ENCODE measurements at places on chromosomes 7 and 10.

DNA sequence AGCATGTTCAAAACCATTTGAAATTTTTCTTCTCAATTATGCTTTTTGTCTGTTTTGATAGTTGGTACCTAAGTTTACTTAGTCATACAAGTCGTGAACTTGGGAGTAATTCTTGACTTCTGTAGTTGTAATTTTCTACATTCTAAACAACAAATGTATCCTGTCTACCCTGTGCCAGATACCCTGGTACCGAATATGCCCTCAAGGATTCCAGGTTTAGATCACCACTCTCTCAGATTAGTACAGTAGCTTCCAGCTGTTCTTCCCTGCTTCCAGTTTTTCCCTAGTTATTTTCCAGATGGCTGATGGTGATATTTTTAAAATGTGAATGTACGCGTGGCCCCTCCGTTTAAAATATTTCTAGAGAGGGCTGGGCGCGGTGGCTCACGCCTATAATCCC, 6.5 kb downstream of the STAM start:
- no peak for DNase-seq

GRCh38 chr7:66639773-66640172, 11.1 kb downstream of the KCTD7 start:
- DNase-seq: no peak

DNA sequence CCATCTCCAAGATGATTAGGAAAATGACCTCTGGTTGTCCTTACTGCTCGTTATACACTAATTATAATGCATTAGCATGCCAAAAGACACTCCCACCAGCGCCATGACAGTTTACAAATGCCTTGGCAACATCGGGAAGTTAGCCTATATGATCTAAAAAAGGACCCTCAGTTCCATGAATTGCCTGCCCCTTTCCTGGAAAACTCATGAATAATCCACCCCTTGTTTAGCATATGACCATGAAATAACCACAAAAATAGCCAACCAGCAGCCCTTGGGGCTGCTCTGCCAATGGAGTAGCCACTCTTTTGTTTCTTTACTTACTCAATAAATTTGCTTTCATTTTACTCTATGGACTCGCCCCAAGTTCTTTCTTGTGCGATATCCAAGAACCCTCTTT, 41.6 kb upstream of the KCNMA1 start:
- no peak for DNase-seq

- DNase-seq: no peak
Observed at GRCh38 chr10:87860816-87861403, 2.4 kb downstream of the KLLN start.

- DNase-seq: no peak
Observed at GRCh38 chr7:90081621-90082020, 72.6 kb upstream of the STEAP1 start.

GRCh38 chr10:2619472-2619871, 447.9 kb upstream of the PFKP start:
- DNase-seq: no peak

- no peak for DNase-seq
Observed at GRCh38 chr10:103986360-103986759, 19.4 kb downstream of the SLK start.

GRCh38 chr10:23613900-23614299, 175.0 kb downstream of the OTUD1 start:
- no peak for DNase-seq

GRCh38 chr10:124999433-125000365, 57.8 kb downstream of the ZRANB1 start:
- DNase-seq: no peak

DNA sequence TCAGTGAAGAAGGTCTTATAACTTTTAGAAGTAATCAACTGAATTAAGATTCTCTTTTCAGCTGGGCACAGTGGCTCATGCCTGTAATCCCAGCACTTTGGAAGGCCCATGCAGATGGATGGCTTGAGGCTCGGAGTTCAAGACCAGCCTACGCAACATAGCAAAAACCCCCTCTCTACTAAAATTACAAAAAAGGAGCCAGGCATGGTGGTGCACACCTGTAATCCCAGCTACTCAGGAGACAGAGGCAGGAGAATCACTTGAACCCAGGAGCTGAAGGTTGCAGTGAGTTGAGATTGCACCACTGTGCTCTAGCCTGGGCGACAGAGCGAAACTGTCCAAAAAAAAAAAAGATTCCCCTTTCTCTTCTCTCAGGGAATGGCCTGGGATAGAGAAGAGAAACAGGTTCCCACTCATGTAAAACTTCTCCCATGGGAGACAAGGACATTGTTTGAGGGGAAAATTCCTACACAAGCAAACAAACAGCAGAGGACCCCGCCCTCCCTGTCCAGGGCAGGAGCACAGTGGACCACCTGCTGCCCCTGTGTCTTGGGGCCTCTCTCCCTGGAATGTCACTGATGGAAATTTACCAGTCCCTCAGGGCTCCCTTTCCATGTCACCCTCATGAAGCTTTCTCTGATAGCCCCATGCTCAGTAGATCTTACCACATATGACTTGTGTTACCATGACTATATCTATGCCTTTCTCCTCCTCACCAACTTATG, 5.6 kb downstream of the IL2RA start:
- DNase-seq: peak; percentile 16

GRCh38 chr10:15715619-15716227, 4.0 kb downstream of the ITGA8 start:
- DNase-seq: no peak

Measured in stimulated activated CD4-positive, alpha-beta T cell treated with anti-CD3 and anti-CD28 coated beads, Interleukin-2, amount 100 ng/mL, for 24 hours (primary cell).